ENCODE measurements at places on chromosomes 1 and 21.

- DNase-seq, result no peak
These were observed 9.5 kb downstream of the ATP1B1 start for GRCh38 chr1:169115891-169116585.

GRCh38 chr1:159473335-159473734 lies 33.8 kb downstream of the OR10J1 start:
- DNase-seq, result peak; percentile 22

- DNase-seq, result no peak
These were observed 138.2 kb downstream of the SDCCAG8 start for GRCh38 chr1:243394066-243394465.

GRCh38 chr21:28805885-28806284 lies 186.8 kb downstream of the LTN1 start:
- no peak for DNase-seq

- DNase-seq, result no peak
These were observed 9.8 kb downstream of the ITSN1 start for GRCh38 chr21:33651965-33652680.

DNA sequence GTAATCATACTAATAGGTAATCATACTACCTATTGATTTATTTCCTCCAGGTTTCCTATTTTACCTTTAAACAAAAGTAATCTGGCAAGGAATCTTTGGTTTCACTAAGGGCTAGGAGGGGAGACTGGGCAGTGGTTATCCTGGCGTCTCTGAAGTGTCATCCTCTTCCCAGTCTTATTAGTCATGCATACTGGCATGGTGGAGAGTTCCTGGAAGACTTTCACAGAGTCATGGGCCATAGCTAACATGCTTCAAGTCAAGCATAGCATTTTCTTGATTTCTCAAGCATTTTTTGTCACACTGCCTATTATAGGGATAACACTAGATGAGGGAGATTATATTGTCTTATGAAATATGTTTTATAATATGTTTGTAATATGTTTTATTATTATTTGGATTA lies 64.0 kb upstream of the ASB17 start:
- no peak for DNase-seq

GRCh38 chr1:179818260-179818659 lies 59.3 kb downstream of the TOR1AIP2 start:
- no peak for DNase-seq

All from pulmonary artery endothelial cell (primary cell).